ENCODE measurements at places on chromosomes 11 and 22. TPM values are rescaled to one million over a fixed set of nuclear protein-coding genes. Genes with fewer than 3 reads are reported as not detected.

EXPH5 gene
- polyA plus RNA-seq: 1.1 TPM

MRGPRX4 gene
- not detected for polyA plus RNA-seq

DNA sequence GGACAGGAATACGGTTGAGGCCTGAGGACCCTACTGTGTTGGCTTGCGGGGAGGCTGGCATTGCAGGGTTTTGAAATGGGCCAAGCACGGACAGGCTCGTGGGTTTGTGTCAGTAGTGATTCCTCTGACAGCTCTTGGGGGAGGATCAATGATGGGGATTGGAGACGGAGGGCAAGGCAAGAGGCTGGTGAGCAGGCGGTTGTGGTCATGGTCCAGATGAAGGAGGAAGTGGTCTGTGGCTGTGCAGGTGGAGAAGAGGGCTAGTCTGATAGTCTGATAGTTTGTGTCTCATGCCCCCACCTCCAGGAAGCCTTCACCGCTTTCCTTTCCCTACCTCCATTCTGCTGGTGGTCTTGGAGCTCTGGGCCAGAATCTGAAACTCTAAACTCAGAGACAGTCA lies 3.0 kb downstream of the MAFF start:
- no peak overlapping the region for H3K27ac ChIP-seq
- peaks cover 4% of the 10 kb centered on the region for H3K36me3 ChIP-seq
- no peak for DNase-seq

GRCh38 chr22:43944670-43945430 lies 10.4 kb upstream of the SAMM50 start:
- DNase-seq: no peak
- H3K4me1 ChIP-seq: no peaks in the 10 kb centered on the region
- H3K4me3 ChIP-seq: no peak overlapping the region
- no peak overlapping the region for H3K27ac ChIP-seq
- no peaks in the 10 kb centered on the region for H3K27me3 ChIP-seq
- H3K36me3 ChIP-seq: no peaks in the 10 kb centered on the region
